Activated T-cell treated with anti-CD3 and anti-CD28 coated beads for 1 hour (primary cell): ENCODE measurements at places on chromosomes 5 and 9.
A peak's percentile ranks its signal among the peaks of the same experiment; 100 is the strongest.

GRCh38 chr9:72044095-72044494 is 16.3 kb downstream of the C9orf57 start:
- DNase-seq = no peak

DNA sequence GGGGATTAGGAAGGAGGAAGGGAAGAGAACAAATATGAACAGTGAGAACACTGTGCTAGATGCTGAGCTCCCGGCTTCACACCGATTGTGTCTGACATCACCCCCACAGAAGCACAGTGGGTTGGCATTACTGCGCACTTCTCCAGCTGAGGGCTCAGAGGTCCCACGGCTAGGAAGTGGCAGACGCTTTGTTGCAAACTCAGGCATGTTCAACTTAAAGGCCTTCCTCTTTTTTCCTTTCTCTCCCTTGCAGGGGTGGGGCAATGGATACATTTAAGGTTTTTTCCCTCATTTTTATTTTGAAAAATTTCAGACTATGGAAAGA is 15.5 kb upstream of the SHB start:
- no peak for DNase-seq

DNA sequence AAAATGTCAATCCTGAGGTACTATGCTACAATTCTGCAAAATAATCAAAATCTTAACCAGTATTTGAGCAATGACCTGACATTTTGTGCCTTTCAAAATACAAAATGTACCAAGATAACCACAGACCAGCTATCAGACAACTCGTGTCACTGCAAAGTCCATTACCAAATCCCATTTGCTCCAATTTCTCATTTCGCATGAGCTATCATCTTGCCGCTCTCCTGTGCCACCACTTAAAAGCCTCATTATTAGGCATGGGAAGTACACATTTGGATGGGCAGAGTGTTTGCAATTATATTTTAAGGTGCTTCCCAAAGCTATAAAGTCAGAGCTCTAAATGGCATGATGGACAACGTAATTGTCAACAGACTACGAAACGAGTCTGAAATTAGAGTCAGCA is 205.2 kb downstream of the AGTPBP1 start:
- no peak for DNase-seq

DNA sequence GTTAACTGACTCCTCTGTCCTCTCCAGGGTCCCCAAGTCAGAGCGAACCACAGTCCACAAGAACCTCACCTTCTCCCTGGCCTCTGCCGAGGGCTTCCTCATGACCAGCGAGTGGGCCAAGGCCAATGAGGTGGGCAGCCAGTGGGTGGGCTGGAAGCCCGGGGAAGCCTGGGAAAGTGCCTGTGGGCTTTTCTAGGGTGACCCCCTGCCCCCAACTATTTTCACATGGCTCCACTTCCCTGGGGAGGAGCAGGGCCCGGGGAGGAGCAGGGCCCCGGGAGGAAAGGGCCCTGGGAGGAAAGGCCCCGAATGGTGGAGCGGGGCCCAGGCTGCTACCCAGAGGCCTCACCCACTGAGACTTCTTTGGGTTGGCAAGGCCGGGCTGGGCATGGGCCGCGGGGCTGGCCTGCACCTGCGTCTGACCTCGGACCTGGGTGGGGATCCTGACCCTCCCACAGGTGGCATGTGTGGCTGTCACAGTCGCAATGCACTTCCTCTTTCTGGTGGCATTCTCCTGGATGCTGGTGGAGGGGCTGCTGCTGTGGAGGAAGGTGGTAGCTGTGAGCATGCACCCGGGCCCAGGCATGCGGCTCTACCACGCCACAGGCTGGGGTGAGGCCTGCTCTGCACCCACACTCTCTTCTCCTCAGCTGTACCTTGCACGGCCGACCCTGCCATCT is 17.9 kb downstream of the ADGRD2 start:
- DNase-seq = no peak

- no peak for DNase-seq
Measured at GRCh38 chr5:134127376-134127861, 12.9 kb downstream of the TCF7 start.

GRCh38 chr5:159978358-159978757 is 30.6 kb upstream of the TTC1 start:
- no peak for DNase-seq

GRCh38 chr5:26690511-26690910 is 347.9 kb downstream of the CDH9 start:
- DNase-seq = no peak

DNA sequence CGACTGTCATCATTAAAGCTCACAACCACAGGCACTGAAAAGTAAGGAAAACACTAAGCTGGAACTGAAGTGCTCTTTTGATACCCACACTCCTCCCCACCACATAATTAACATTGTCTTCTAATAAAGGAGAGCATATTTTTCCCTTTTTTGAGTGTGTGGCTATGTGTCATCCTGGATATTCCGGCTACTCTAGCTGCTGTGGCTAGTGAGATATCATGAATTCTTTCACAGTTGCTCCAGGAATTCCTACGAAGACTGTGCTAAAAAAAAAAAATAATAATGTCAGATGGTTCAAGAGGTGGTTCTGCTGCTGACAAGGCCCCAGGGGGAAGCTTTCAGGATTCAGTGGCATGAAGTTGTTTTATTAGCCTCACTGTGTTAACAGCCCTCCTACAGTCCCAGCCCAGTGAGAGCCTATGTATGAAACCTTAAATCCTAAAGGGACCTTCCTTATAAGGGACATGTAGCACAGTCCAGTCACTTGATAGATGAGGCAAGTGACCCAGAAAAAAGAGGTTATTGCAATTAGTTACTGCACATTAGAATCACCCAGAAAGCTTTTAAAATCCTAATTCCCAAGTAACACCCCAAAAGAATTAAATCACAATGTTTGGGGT is 46.6 kb downstream of the TMEM252 start:
- DNase-seq = no peak

DNA sequence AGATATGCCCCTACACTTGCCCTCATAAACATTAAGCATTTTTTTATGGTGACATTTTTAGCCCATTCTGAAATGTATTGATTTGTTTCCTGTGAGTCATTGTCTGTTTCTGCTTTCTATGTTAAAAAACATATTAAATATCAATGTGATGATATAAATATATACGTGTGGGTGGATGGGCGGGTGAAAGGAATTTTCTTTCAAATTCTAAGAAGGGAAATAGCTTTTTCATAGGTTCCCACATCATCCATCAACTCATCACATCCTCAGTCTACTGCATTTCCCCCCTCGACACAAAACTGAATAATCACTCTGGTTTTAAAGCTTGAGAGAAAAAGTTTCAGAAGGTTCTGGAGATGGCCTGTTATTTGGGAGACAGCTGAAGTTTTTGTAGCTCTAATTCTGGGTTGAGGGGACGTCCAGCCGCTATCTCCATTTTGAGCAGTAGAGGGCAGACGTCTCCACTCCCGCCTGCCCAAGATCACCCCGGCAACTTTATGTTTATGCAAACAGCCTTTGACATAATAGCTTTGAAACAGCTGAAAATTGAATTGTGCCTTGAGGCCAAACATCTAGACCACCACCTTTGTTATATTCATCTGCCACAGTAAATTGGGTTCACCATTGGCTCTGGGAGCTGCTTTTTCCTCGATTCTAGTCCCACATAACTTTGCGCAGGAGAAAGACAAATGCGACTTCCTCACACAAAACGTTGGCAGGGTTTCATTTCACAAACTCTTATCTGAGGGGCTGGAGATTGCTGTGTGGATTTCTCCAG is 216.2 kb upstream of the CLINT1 start:
- peak; percentile 8 for DNase-seq

- DNase-seq = no peak
Measured at GRCh38 chr9:104322596-104322995, 181.5 kb upstream of the OR13F1 start.

- no peak for DNase-seq
Measured at GRCh38 chr9:95130484-95130883, 187.0 kb downstream of the FANCC start.

DNA sequence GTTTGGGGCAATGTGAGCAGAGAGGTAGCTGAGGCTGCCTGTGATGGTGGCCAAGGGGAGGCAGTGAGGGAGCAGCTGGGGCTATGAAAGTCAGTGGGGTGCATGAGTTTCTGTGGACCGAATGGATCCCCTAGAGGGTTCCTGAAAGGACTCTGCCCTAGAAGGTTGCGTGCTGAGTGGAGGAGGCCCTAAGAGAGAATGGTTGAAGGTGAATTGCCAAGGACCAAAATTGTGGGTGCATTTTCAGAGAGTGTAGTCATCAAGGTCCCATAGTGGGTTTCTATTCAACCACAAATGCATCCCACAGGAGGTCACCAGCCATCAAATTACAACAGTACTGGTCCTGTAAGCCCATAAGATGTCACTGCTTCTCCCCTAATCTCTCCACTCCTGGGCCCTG is 298.3 kb downstream of the CDK5RAP2 start:
- no peak for DNase-seq

GRCh38 chr5:132497488-132497997 is 7.0 kb upstream of the IRF1 start:
- no peak for DNase-seq

GRCh38 chr9:126613651-126614050 is at the start of gene LMX1B:
LMX1B (plus strand) TSS chr9:126613928; CDS start chr9:126614450, 522 bp downstream.
- no peak for DNase-seq

DNA sequence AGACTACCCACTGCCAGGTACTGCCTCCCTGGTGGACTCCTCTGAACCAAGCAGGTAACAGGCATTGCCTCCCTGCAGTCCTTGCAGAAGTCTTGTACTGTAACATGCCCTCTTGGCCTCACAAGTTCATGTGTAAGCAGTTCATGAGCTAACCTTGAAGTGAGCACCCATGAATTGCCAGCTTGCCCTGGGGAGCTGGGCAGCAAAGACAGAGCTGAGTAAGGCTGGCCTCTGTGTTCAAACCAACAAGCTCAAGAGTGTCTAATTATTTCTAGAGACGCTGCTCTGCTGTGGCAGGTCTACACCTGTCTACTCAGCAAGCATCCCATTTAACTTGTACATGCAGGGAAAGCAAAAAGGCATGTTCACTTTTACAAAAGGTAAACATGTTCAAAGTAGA is 113.5 kb downstream of the FEM1C start:
- DNase-seq = no peak

- DNase-seq = no peak
Measured at GRCh38 chr9:122383992-122384461, 13.2 kb downstream of the PTGS1 start.

- DNase-seq = no peak
Measured at GRCh38 chr9:13787234-13787833, 507.8 kb upstream of the MPDZ start.

DNA sequence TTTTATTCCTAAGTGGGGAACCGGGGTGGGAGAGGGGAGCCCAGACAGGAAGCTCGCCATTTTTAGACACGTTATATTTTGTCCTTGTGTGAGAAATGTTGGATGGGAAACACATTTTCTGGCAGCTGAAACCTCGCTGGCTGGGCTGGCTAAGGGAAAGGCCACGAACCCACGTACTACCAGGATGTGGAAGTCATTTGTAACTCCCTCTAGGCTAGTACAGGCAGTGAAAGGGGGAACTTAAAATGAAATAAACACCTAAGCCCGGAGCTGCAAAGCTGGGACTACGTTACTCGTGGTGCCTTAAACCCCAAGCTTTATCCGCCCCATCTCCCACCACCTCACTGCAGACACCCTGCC is 42.5 kb downstream of the TMEM174 start:
- no peak for DNase-seq

DNA sequence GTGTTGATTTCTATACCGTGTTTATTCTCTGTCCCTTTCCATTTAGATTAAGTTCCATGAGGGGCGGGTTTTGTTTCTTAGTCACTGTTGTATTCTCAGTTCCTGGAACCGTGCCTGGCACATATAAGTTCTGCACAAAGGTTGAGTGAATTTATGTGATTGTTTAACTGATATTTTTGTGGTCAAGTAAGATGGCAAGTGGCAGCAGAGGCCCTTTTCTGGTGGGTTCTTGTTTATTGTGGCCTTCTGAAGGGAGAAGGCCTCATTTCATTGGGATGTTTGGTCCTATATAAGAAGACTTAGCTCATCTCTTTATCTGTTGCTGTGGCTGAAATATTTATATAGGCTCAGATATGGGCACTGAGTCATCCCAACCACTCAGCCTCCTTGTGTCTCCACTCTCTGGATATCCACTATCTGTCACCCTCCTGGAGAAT is 262.5 kb downstream of the PSAT1 start:
- DNase-seq = no peak

- no peak for DNase-seq
Measured at GRCh38 chr9:79651251-79651795, 79.6 kb downstream of the TLE4 start.

DNA sequence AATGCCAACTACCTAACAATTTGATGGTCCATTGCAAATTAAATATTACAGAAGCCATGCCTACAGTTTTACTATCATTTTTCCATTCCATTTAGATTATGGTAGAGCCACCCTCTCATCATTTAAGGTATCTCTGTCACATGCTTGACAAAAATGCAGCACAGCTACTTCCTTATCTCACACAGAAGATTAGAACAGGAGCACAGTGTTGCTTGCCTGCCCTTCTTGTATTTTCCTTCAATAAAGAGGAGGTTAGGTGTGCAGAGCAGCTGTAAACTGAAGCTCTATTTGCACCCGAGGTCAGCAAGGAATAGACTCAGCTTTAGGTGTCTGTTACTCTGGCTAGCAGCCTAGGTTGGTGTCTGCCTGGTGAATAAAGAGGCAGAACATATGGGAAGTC is 51.5 kb upstream of the ATP10B start:
- no peak for DNase-seq

- no peak for DNase-seq
Measured at GRCh38 chr5:96330530-96331140, 102.4 kb downstream of the PCSK1 start.

DNA sequence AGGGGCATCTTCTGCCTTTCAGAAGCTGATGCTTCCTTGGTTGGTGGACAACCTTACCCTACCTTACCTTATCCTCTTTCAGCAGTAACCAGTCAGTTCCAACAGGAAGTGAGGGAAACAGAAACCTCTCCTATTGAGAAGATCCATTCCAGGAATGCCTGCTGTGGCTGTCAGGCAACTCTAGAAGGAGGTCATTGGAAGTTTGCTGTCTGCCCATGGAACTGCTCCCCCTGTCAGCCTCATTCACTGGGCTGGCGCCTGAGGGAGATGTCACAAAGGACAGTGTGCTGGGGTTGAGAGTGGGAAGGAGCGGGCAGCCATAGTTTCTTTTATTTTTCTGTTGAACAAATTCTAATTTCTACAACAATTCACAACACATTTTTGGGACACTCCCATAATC is 54.7 kb downstream of the IRX1 start:
- DNase-seq = no peak
